ENCODE measurements at places on chromosomes 5 and 9. TPM values are rescaled to one million over a fixed set of nuclear protein-coding genes. Genes with fewer than 3 reads are reported as not detected.

The TLE1 gene
- total RNA-seq, result 9.7 TPM

The IL13 gene
- not detected for total RNA-seq

The TMEM215 gene
- total RNA-seq, result not detected

The SPARC gene
- 435 TPM for total RNA-seq

The OR1Q1 gene
- not detected for total RNA-seq

The SUSD3 gene
- 0.56 TPM for total RNA-seq
